ENCODE measurements at places on chromosomes 7 and 10. TPM values are rescaled to one million over a fixed set of nuclear protein-coding genes. Genes with fewer than 3 reads are reported as not detected.

Gene ZDHHC6
- 27.1 TPM for total RNA-seq

Gene SPRN
- not detected for total RNA-seq

Gene LSM8
- 37.7 TPM for total RNA-seq

Gene AGMO
- 21.1 TPM for total RNA-seq

Gene C10orf67
- 0.60 TPM for total RNA-seq

Gene RUFY2
- total RNA-seq, result 22.0 TPM

Gene ZNF736
- total RNA-seq, result 6.9 TPM

Gene HTR5A
- total RNA-seq, result not detected

Gene CLRN3
- total RNA-seq, result not detected

Gene BBIP1
- total RNA-seq, result 20.7 TPM

Gene TRIM4
- 35.3 TPM for total RNA-seq

Gene PLEKHS1
- total RNA-seq, result not detected

Gene KCNMA1
- 26.3 TPM for total RNA-seq

Gene RBM48
- 12.4 TPM for total RNA-seq

Gene IFIT1B
- total RNA-seq, result not detected

Gene BTBD16
- total RNA-seq, result 0.37 TPM

Gene COL28A1
- total RNA-seq, result 0.25 TPM

Gene FAM171A1
- total RNA-seq, result 14.8 TPM

Gene ADAM12
- 8.6 TPM for total RNA-seq

Gene ZNF487
- total RNA-seq, result 3.7 TPM

Gene PIK3AP1
- 16.6 TPM for total RNA-seq

Gene STEAP4
- 318 TPM for total RNA-seq

Gene LIPK
- total RNA-seq, result not detected

Gene TMEM176A
- 47.7 TPM for total RNA-seq

Gene CYP3A4
- total RNA-seq, result not detected

Gene LHFPL3
- total RNA-seq, result not detected

Gene AKR1C8
- not detected for total RNA-seq

Gene SSC4D
- 4.0 TPM for total RNA-seq

Gene SLC18A2
- total RNA-seq, result 1.7 TPM

Gene DYDC1
- not detected for total RNA-seq

Gene ANLN
- total RNA-seq, result 2.7 TPM

Gene UPK3B
- 636 TPM for total RNA-seq

Gene CELF2
- 101 TPM for total RNA-seq

Gene BLOC1S2
- 32.5 TPM for total RNA-seq

Gene BICC1
- total RNA-seq, result 44.6 TPM

Gene TEX36
- not detected for total RNA-seq

Gene PRSS2
- total RNA-seq, result 0.72 TPM

Gene GHRHR
- not detected for total RNA-seq

Gene ASB10
- total RNA-seq, result not detected

Gene UNCX
- total RNA-seq, result not detected

Gene PODXL
- 71.3 TPM for total RNA-seq

Gene ELMO1
- 58.7 TPM for total RNA-seq

Gene NUTM2D
- total RNA-seq, result 2.7 TPM

Gene CPED1
- total RNA-seq, result 37.2 TPM

Gene DNAH11
- total RNA-seq, result 0.37 TPM

Gene SH2B2
- total RNA-seq, result 8.2 TPM

Gene IDI2
- total RNA-seq, result not detected

Gene RGS10
- 18.4 TPM for total RNA-seq

Gene MEOX2
- total RNA-seq, result 48.3 TPM

Gene SEMA3E
- total RNA-seq, result 1.4 TPM

Gene PCDH15
- total RNA-seq, result 0.32 TPM

Gene C7orf33
- total RNA-seq, result not detected

Gene OGDH
- 78.3 TPM for total RNA-seq

Gene TWIST1
- 8.9 TPM for total RNA-seq
